Thoracic aorta (tissue), 2 donors: ENCODE measurements at places on chromosomes 13 and 19. TPM values are rescaled to one million over a fixed set of nuclear protein-coding genes. Genes with fewer than 3 reads are reported as not detected.

PCSK4 gene
- total RNA-seq = 0.68 TPM

GRCh38 chr13:99636306-99636705, 135.0 kb downstream of the TM9SF2 start:
- H3K27ac ChIP-seq = no peak overlapping the region
- H3K36me3 ChIP-seq = no peaks in the 10 kb centered on the region
- H3K4me1 ChIP-seq = no peaks in the 10 kb centered on the region
- H3K27me3 ChIP-seq = no peaks in the 10 kb centered on the region
- no peak for DNase-seq

DNA sequence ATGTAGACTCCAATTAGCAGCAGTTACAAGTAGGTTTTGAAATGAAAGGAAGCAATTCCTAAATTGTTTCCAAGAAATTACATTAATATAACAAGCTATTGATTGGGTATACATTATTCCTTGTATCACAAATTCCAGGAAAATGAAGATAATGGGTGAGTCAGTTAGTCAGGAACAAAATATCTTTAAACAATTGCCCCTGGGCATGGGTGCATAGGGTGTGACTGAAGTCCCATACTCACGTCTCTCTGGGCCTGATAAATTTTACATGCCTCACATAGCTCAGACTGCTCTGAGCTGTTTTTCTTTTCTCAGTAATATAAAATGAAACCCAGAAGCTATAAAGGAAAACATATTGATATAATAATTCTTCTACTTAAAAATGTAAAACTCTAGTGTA, 87.8 kb downstream of the FNDC3A start:
- H3K27me3 ChIP-seq = no peaks in the 10 kb centered on the region
- H3K36me3 ChIP-seq = no peaks in the 10 kb centered on the region
- no peak for DNase-seq

DNA sequence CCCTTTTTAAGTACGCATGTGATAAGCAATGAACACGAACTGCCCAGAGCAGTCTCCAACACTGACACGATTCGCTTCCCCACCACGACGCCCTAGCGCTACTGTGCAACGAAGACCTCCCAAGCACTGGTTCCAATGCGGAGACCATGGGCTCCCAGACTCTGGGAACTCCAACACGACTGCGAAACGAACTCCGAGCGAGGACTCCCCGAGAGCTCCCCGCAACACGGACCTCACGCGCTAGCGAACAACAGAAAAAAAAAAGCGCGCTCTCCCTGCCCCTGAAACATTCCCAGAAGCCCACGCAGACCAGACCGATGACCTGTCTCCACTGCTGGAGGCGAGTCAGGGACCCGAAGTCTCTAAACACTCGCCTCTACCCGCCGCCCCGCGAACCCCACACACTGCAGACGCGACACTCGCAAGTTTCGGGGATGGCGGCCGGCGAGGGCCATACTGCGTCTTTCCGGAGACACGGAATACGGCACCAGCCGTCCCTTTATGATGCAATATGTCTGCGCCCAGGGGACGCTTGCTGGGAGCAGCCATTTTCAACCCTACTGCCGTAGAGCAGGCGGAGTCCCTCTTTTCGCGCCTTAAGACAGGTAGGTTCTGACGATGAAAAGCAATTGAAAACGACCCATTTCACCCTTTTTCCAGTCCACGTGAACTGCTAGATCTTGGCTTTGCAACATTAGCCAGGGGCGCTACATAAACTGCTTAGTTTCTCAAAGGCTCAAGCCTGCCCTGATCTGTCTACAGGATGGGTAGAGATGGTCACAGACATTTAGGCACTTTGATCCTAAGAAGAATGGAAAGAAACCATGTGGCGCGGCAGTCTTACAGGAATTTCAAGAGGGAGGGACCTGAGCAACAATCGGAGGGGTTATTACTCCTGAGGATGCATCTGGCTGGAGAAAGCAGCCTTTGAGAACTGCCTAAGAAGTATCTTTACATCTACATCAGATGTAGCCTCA, at the start of gene ZNF577:
ZNF577 (minus strand) TSS at position 430 of the 977 bp plus-strand sequence. CDS start 7,569 bp downstream, outside the sequence.
- H3K4me3 ChIP-seq = peak within 1 kb of the TSS; percentile 89
- H3K4me1 ChIP-seq = peaks cover 7% of the 10 kb centered on the region
- peaks cover 27% of the 10 kb centered on the region for H3K36me3 ChIP-seq
